ENCODE measurements at places on chromosomes 6 and 20.
A peak's percentile ranks its signal among the peaks of the same experiment; 100 is the strongest.

DNA sequence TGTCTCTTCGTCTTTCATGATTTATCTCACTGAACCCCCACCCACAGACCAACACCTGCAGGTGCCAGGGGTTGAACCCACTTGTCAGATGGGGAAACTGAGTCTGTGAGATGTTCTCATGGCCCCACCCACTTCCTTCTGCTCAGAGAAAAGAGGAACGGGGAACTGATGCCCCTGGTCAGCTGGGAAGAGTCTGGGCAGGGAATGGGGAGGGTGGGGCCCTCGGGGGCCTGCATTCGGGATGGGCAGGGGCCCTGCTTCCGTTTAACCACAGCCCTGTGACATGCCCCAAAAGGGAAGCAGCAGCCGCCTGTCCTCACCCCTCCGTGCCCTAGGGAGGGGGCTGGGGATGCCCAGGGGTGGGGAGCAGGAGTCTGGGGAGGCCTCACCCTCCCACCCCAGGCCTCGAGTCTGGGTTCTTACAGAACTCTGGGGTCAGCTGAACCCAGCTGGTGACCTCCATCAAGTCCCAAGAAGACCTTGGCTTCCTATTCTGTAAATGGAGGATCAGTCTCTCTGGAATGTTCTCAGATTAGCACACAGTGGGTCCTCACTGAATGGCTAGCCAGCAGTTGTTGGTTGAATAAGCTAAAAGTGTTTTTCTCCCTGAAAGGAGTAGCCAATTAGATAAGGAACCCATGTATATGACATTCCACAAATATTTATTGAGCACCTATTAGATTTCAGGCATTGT, 81.5 kb downstream of the CEBPB start:
- no peaks in the 10 kb centered on the region for H3K27me3 ChIP-seq
- peaks cover 4% of the 10 kb centered on the region for H3K4me1 ChIP-seq
- no peaks in the 10 kb centered on the region for H3K36me3 ChIP-seq
- H3K4me3 ChIP-seq, result no peak overlapping the region
- DNase-seq, result no peak

DNA sequence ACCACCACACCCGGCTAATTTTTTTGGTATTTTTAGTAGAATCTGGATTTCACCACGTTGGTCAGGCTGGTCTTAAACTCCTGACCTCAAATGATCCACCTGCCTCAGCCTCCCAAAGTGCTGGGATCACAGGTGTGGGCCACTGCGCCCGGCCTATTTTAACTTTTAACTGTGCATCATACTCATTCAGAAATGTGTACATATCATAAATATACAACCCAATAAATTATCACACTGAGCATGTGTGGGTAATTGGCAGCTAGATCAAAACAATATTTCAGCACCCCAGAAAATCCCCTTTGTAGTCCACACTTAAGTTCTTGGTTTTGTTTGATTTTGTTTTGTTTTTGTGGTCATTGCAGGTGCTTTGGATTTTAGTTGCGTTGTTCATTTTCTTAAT, 228.9 kb upstream of the ZNF217 start:
- no peak for DNase-seq
- H3K4me1 ChIP-seq, result peaks cover 24% of the 10 kb centered on the region
- peaks cover 1% of the 10 kb centered on the region for H3K36me3 ChIP-seq

- H3K36me3 ChIP-seq, result no peaks in the 10 kb centered on the region
- no peaks in the 10 kb centered on the region for H3K27me3 ChIP-seq
- H3K27ac ChIP-seq, result no peak overlapping the region
These were observed 666.0 kb downstream of the PHF3 start for GRCh38 chr6:64301307-64302236.

DNA sequence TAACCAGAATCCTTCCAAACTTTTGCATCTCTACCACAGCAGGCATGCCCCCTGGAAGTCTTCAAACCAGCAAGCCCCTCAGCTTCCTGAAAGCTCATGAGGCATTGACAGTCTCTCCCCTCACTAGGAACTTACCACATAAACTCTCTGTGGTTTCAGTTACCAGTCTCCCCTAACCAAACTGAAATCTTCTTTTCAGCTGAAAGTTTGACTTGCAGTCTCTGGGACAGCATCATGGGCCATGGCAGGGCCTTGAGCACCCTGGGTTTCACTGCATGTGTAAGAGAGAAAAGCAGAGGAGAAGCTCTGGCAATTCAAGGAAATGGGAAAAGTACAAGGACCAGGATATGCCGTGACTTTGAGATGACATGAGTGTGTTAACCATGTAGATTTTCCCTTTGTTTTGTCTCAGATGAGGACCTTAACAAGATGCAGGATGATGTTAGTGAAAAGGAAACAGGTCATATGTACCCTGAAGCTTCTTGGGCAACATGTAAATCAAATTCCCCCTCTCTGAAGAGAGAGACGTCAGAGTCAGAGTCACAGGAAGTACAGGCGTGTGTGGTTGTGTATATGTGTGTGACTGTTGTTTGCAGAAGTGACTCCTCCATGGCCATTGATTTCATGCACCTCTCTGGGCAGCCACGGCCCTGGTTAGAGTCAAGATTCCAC, 106.3 kb downstream of the TNFRSF21 start:
- H3K4me3 ChIP-seq, result no peak overlapping the region
- no peak overlapping the region for H3K27ac ChIP-seq
- no peaks in the 10 kb centered on the region for H3K27me3 ChIP-seq
- H3K4me1 ChIP-seq, result peaks cover 3% of the 10 kb centered on the region
- no peaks in the 10 kb centered on the region for H3K36me3 ChIP-seq

DNA sequence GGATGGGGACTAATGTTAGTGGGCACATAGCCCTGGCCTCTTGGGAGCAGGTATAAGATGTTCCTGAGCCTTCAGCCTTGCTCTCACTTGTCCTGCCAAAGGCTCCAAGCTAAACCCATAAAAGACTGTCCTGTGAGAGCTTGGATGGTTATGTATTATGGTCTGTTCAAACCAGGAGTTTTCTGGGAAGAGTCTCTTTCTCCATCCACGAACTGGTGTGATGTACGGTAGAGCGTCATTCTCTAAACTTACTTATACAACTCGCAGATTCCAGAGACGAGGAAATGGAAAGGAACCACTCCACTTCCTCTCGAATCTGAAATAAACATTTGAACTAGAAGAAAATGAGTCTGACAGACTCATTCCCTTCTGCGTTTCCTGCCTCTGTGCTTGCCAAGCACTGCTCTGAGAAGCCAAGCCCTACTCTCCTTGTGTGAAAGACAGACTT, 5.3 kb downstream of the SOBP start:
- H3K36me3 ChIP-seq, result no peaks in the 10 kb centered on the region
- H3K4me1 ChIP-seq, result peaks cover 23% of the 10 kb centered on the region
- no peak for DNase-seq
- peak overlapping the region; percentile 59 for H3K4me3 ChIP-seq
- H3K27ac ChIP-seq, result peak overlapping the region; percentile 88

DNA sequence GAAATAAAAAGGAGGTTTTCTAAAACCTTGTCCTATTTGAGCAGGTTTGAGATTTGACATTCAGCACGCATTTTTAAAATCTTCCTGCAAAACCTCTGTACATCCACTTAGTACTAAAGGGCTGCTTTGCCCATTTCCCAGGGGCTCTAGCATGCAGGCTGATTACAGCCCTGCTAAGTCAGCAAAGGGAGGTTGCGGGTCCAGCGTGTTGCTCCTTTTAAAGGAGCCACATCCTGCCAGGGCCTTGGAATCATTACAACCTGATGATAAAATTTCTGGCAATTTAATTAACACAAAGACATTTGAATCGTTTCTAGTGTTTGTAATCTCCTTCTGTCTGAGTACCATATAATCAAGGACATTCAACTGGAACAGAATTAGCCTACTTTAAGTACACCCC, 455.1 kb upstream of the CITED2 start:
- H3K4me3 ChIP-seq, result no peak overlapping the region
- peaks cover 24% of the 10 kb centered on the region for H3K4me1 ChIP-seq
- H3K27me3 ChIP-seq, result no peaks in the 10 kb centered on the region
- no peaks in the 10 kb centered on the region for H3K36me3 ChIP-seq

DNA sequence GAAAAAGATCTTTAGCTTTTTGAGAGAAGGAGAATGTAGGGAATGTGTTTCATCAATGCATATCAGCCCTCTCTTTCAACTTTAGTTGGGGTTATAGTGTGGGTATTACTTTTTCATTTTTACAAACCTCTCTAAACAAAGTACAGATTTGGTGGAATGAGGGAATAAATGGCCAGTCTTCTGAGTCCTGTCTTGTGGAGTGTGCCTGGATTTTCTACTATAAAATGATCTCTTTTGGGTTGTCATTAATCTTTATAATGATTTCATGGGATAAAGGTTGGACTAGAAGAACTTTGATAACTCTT, 209.3 kb downstream of the RNF144B start:
- H3K36me3 ChIP-seq, result no peaks in the 10 kb centered on the region
- no peak overlapping the region for H3K4me3 ChIP-seq
- H3K4me1 ChIP-seq, result peaks cover 12% of the 10 kb centered on the region
- H3K27ac ChIP-seq, result no peak overlapping the region
- DNase-seq, result no peak

GRCh38 chr20:44702776-44703175, 12.4 kb upstream of the CCN5 start:
- peak overlapping the region; percentile 71 for H3K27ac ChIP-seq
- H3K4me1 ChIP-seq, result peaks cover 83% of the 10 kb centered on the region
- H3K36me3 ChIP-seq, result no peaks in the 10 kb centered on the region
- H3K27me3 ChIP-seq, result no peaks in the 10 kb centered on the region
- no peak overlapping the region for H3K4me3 ChIP-seq

- no peak for DNase-seq
- peaks cover 29% of the 10 kb centered on the region for H3K4me1 ChIP-seq
- H3K4me3 ChIP-seq, result peak overlapping the region; percentile 99
- peak overlapping the region; percentile 61 for H3K27ac ChIP-seq
These were observed 1.7 kb downstream of the ULBP1 start for GRCh38 chr6:149965194-149966020.

DNA sequence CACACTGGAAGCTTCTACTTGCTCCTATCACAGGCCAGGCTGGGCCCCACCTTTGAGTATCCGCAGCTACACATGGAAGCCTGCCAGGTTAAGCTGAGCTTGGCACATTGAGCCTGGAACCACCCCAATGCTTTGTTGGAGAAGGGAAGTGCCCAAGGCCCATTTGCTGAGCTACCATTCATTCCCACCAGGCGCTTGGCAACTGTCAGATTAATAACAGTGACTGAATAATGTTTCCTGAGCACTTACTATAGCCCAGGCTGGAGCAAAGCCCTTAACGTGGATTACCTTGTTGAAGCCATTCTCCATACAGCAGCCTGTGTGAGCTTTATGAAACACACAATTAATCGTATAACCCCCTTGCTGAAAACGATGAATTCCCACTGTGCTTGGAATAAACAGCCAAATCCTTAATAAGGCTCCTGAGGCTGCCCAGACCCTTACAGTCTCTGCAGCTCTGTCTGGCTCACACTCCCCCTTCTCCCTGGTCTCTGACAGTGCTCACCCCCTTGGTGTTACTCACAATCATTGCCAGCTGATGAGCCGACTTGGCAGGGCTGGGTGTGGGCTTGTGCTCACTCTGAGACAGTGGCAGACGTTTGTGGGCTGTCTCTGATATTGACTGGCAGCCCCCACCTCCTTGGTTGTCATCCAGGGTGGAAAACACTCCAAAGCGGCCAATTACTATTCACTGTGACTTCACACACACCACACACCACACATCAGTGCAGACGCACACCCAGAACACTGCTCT, 357.1 kb downstream of the MAFB start:
- no peak for DNase-seq
- H3K27ac ChIP-seq, result no peak overlapping the region
- H3K36me3 ChIP-seq, result no peaks in the 10 kb centered on the region
- peaks cover 44% of the 10 kb centered on the region for H3K27me3 ChIP-seq

DNA sequence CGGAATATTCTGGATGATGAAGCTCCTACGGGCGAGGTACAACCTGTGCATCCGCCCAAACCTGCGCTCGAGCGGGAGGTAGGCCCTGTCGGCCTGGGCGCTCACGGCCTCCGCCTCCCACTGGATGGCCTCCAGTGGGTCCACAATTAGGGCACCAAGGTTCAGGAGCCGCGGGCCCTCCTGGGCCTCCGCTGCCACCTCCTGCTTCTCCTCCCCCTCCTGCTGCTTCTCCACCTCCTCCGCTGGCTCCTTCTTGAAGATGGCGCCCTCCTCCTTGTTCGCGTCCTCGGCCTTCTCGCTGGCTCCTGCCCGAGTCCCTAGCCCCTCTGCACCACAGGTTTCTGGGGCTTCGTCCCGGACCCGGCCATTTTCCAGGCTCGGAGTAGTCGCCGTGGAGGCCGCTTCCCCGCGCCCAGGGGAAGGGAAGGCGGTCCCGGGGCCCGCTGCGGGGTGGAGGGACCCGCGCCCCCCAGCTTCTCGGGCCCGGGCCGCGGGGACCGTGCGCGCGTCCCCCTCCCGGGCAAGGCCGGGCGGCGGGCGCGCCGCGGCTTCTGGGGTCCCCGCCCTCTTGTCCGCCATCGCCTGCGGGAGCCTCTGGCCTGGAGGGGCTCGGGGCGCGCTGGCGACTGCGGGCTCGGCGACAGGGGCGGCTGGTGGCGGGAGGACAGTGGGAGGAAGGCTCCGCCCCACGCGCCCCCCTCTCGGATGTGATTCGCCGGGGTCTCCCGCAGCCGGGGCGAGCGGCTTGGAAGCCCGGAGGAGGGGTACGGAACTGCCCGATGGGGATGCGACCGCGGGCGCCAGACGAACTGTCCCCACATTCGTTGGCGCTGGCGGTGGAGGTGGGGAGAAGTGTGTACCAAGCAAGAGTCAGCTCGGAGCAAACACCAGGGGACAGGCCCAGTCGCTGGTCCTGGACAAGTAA, 17.6 kb downstream of the PLAGL2 start:
- no peaks in the 10 kb centered on the region for H3K27me3 ChIP-seq
- peak overlapping the region; percentile 82 for H3K4me3 ChIP-seq
- H3K27ac ChIP-seq, result peak overlapping the region; percentile 92
- peaks cover 32% of the 10 kb centered on the region for H3K4me1 ChIP-seq
- peaks cover 8% of the 10 kb centered on the region for H3K36me3 ChIP-seq

DNA sequence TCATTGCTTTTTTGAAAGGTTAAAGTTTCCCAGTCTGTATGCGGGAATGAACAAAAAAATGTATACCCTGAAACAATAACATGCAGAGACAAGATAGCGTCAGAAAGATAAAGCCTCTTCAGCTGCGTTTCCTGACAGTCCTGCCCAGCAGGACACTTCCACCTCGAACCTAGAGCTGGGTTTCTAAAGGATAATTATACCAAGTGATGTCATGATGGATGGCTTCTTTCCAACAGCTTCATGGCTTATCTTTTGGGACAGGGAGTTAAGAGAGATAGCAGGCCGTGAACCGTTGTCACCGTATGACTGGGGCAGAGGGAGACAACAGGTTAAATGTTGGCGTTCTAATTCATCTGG, 267.6 kb upstream of the SGK1 start:
- DNase-seq, result no peak
- no peaks in the 10 kb centered on the region for H3K27me3 ChIP-seq
- no peak overlapping the region for H3K4me3 ChIP-seq
- no peak overlapping the region for H3K27ac ChIP-seq

DNA sequence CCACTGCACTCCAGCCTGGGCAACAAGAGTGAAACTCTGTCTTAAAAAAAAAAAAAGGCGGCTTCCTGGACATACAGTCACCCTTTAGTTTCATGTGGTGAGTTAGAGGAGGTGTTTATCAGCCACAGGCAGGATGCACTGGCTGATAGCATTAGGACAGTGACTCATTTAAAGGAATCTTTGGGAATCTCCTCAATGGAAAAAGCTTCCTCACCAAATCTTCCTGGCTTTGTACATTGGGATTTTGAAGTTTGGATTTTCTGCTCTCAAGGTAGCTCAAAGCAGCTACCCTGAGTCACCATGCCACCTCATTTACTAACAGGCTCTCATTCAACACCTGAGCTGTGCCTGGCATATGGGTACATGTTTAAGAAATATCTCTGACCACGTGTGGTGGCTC, 20.2 kb downstream of the PRPH2 start:
- DNase-seq, result no peak
- no peaks in the 10 kb centered on the region for H3K36me3 ChIP-seq
- H3K27ac ChIP-seq, result no peak overlapping the region
- H3K27me3 ChIP-seq, result no peaks in the 10 kb centered on the region

Data from chondrocyte (in vitro differentiated cells).